Activated T-helper 17 cell treated with anti-CD3 and anti-CD28 coated beads, Interleukin-2, amount 50 U/mL, for 72 hours (primary cell): ENCODE measurements at places on chromosomes 7 and 10. TPM values are rescaled to one million over a fixed set of nuclear protein-coding genes. Genes with fewer than 3 reads are reported as not detected.

- ATAC-seq = no peak
These were observed 64.0 kb upstream of the FERD3L start for GRCh38 chr7:19209166-19209696.

GRCh38 chr7:45080958-45081669 is 7.7 kb downstream of the NACAD start:
- ATAC-seq = no peak

GRCh38 chr7:114109304-114109703 is 190.5 kb upstream of the PPP1R3A start:
- ATAC-seq = no peak

DNA sequence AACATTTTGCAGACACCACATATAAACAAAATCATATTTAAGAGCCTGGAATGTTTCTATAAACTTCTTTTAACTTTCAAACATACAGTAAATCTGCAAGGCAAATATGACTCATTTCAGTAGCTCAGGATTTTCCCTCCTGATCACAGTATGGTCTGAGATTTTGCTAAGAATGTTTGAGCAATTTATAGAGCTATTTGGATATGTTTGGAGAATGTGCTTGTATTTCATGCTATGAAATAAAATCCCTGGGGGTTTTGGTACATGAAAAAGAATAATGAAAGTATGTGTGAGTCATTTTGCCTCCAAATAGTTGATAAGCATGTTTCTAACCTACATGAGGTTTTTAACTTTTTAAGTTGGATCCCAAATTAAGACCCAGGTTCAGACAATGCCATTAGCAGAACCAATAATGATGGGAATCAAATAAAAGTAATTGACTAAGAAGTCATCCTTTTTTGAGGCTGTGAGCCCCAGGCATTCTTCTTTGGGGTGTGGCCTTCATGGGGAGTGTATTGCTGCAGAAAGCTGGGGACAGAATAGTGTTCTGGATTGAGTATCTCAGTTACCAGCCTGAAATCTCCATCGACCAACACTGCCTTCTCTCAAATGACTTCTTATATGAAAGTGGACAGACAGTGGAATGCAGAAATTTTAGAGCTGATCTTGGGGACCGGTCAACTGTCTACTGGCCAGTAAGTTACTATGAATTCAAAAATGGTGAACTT is 66.1 kb upstream of the AGBL3 start:
- peak; percentile 82 for ATAC-seq

The KIF5B gene
- 44.7 TPM for total RNA-seq
